Activated T-cell treated with anti-CD3 and anti-CD28 coated beads for 24 hours (primary cell): ENCODE measurements at places on chromosomes 7 and 10.

- DNase-seq, result no peak
Measured at GRCh38 chr10:17880601-17881000, 71.1 kb upstream of the SLC39A12 start.

DNA sequence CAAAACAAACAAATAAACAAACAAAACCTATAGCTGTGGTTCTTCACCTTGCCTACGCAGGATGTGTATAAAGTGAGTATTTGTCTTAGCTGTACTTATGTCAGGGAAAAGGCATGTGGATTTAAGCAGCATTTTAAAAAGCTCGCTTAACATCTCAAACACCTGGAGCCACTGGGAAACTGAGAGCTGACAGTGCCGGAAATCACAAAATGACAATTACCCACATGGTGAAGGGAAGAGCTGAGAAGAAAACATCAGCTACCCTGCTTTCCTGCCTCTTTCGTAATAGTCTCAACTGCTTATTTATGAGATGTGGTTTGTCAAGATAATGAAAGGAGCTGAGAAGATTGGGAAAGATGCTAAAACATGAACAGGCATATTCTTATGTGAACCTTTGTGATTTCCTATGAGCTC, 31.1 kb upstream of the MSMB start:
- DNase-seq, result no peak

DNA sequence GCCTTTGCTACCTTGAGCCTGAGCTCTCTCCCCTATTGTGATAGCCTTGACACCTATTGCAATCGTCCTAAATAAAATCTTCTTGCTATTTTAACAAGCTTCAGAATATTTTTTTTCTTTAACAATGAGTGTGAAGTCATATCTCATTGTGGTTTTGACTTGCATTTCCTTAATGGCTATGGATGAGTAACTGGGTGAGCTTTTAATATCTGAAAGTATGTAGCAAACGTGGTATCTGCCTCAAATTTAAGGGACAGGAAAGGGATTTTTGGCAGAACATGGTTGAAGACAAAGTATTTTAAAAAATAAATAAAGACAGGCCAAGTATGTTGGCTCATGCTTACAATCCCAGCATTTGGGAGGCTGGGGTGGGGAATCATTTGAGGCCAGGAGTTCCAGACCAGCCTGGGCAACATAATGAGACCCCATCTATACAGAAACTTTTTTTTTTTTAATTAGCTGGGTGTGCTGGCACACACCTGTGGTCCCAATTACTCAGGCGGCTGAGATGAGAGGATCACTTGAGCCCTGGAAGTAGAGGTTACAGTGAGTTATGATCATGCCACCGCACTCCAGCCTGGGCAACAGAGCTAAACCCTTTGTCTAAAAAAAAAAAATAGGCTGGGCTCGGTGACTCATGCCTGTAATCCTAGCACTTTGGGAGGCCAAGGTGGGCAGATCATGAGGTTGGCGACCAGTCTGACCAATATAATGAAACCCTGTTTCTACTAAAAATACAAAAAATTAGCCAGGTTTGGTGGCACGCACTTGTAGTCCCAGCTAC, 319.3 kb upstream of the NRP1 start:
- DNase-seq, result no peak

DNA sequence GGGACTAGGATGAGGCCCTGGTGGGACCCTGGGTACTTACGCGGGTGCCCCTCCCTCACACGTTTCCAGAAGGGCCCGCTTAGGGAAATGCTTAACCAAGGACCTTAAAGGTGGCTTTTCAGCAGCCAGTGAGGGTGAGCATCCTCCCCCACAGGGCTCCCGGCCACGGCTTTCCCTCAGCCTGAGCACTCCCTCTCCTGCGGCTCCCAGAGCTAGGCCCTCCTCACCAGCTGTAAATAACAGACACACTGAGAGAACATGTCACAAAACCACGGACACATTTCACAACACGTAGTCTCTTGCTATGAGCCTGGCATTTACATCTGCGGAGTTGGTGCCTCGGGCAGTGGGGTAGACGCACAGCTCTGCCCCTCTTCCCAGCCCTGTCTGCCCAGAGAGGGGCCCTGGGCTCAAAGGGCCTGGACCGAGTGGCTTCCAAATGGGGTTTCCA, 25.2 kb downstream of the GRID1 start:
- no peak for DNase-seq
